ENCODE measurements at places on chromosomes 11 and 22.

GRCh38 chr11:78957476-78958245 lies 383.0 kb upstream of the NARS2 start:
- no peak for DNase-seq

DNA sequence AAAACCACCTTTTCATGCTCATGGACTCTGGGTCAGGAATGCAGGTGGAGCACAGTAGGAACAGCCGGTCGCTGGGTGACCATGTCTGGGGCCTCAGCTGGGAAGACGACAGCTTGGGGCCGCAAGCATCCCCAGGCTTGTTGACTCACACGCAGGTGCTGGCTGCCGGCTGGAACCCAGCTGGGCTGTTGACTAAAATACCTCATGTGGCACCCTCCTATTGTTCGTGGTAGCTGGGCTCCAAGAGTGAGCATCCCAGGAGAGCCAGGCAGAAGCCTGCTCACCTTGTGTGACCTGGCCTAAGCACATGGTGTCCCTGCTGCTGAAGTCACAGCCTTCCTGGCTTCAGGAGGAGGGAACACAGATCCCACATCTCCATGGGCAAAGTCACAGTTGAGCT lies 9.4 kb downstream of the DPP3 start:
- DNase-seq: no peak

DNA sequence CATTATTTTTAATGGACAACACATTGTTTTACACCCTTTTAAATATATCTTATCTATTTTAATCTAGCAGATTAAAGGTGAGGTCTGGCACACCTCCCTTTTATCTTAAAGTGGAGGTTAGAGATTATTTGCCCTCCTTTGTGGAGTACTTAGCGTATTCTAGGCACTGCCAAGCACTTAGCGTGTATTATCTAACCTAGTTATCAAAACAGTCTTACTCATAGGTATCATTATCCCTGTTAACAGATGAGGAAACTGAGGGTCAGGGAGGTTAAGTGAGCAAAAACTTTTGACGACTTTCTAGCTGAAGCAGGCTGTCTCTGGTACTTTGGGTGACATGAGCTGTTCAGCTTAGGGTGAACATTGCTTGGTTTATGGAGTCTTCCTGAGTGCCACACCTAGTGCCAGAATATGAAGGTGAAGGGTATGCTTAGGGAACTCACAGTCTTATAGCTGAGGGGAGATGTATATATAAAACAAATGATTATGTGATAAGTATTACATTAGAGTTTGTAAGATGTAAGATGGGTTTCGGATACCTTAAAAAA lies 55.0 kb downstream of the ZNRF3 start:
- DNase-seq: no peak

DNA sequence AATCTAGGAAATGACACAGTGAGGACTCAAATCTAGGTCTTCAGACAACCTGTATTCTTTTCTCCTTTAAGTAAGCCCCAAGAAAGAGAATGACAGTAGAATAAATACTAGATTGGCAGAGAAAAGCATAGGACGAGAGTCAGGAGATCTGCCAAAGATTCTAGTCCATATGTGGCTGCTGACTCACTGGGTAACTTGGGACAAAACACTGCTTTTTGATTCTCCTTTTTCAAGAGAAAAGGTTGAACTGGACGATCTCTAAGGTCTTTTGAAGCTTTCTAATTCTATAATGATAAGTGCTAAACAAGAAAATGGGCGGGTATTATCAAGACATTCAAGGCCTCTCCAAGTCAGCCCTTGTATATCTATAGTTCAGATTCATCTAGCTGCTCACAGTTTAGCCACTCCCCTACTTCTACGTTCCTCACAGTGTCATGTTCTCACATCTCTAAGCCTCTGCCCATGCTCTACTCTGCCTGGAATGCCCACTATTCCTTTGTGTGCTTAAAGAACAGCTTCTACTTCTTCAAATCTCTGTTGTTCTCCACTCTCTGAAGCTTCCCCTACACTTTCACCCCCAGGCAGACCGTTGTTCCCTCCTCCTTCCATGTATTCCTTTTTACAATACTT lies 53.0 kb downstream of the RELT start:
- no peak for DNase-seq

- no peak for DNase-seq
These were observed 378.8 kb downstream of the DYNC2H1 start for GRCh38 chr11:103488031-103488461.

DNA sequence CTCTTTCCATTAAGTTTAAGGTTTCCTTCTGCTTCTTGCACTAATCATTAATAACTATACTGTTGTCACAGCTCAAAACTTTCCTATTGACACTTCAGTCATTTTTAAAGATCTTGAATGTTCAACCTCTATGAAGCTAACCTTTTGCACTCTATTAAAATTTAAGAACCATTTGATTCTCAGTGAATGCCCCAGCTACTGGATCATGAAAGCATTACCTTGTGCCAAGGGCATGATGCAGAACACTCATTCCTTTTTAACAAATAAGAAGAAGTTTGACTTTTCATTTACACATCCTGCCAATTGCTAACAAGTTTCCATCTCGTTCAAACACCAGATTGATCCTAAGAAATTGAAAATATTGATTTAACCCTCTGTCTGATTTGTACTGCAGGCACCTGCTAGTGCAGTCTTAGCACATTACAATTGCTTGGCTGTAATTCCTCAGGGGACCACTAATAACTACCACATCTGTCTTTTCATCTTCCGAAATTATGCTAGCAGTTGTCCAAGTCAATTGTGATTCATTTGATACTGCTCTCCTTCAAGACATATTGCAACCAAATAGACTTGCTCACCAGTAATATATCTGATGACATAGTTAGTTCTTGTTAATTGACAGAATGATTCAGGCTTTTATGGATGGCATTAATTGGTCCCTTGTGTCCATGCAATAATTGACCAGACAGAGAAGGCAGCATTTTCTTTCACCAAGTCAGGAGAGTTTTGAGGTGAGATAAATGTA lies 158.4 kb downstream of the TEAD1 start:
- no peak for DNase-seq

- no peak for DNase-seq
These were observed 361.1 kb downstream of the ETS1 start for GRCh38 chr11:128226106-128226716.

GRCh38 chr11:211295-211694 lies 3.8 kb downstream of the RIC8A start:
- no peak for DNase-seq

- DNase-seq: no peak
These were observed at the start of gene MS4A7 for GRCh38 chr11:60378354-60378753. Gene MS4A7, plus strand, starts transcription at chr11:60378532. Its CDS starts 4,610 bp downstream, at chr11:60383142.

DNA sequence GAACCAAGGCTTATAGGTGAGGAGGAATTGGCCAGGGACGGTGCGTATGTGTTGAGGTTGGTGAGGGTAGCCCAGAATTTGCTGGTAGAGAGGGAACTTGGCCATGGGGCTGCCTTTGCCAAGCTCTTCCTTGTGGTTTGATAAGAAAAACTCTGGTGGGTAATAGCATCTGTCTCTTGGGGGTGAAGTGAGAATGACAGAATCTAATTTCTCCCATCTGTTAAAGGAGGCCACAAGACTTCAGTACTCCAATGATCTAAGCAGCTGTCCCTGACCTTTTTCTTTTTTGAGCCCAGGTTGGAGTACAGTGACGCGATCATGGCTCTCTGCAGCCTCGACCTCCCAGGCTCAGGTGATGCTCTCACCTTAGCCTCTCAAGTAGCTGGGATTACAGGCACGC lies 36.0 kb upstream of the PICK1 start:
- DNase-seq: no peak

DNA sequence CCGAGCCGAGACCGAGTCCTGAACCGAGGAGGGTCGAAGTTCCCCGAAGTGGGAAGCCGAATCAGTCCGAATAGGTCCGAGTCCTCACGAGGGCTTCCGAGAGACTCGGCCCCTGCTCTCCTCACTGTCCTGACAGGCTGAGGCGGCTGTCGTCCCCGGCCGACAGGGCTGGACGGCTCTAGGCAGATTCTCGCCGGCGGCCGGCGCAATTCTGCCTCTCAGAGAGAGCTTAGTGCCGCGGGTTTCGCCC lies 191 bp upstream of the DEAF1 start:
- no peak for DNase-seq

GRCh38 chr11:2734181-2735052 lies 34.6 kb upstream of the KCNQ1OT1 start:
- DNase-seq: no peak

GRCh38 chr22:37331856-37332536 lies 49.7 kb downstream of the CYTH4 start:
- no peak for DNase-seq

GRCh38 chr11:110026858-110027626 lies 66.2 kb upstream of the ZC3H12C start:
- no peak for DNase-seq

- no peak for DNase-seq
These were observed 117.8 kb upstream of the C11orf87 start for GRCh38 chr11:109304159-109304558.

DNA sequence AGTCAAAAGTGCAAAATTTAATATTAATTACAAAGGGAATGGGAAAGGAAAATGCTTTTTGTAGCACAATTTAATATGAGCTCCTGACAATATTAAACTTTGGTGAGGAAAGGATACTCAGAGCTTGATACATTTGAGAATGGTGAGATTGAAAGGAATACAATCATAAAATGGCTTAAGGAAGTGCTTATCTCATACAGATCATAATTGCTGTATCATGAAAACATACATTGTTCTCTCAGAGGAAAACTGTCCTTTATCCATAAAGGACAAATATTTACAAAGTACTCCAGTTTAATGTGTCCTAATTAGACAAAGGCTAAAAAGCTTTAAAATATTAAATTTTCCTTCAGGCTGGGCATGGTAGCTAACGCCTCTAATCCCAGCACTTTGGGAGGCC lies 260.4 kb downstream of the TMEM135 start:
- no peak for DNase-seq

GRCh38 chr11:95375451-95375850 lies 144.4 kb upstream of the SESN3 start:
- DNase-seq: no peak

GRCh38 chr11:36953976-36954375 lies 355.9 kb upstream of the RAG2 start:
- no peak for DNase-seq

DNA sequence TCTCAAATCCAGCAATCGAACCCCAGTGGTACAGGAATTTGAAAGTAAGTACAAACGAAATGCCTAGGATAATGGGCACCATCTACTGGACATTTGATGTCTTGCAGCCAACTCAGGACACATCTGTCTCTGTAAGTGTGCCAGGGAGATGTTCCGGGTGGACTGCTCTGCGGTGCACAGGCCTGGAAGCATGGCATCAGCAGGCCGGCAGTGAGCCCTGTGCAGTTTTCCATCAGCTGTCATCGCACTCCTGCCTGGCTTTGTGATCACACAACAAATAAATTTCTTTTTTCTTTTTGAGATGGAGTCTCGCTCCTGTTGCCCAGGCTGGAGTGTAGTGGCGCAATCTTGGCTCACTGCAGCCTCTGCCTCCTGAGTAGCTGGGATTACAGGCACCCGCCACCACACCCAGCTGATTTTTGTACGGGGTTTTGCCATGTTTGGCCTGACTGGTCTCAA lies 71.0 kb downstream of the JAM3 start:
- peak; percentile 72 for DNase-seq

DNA sequence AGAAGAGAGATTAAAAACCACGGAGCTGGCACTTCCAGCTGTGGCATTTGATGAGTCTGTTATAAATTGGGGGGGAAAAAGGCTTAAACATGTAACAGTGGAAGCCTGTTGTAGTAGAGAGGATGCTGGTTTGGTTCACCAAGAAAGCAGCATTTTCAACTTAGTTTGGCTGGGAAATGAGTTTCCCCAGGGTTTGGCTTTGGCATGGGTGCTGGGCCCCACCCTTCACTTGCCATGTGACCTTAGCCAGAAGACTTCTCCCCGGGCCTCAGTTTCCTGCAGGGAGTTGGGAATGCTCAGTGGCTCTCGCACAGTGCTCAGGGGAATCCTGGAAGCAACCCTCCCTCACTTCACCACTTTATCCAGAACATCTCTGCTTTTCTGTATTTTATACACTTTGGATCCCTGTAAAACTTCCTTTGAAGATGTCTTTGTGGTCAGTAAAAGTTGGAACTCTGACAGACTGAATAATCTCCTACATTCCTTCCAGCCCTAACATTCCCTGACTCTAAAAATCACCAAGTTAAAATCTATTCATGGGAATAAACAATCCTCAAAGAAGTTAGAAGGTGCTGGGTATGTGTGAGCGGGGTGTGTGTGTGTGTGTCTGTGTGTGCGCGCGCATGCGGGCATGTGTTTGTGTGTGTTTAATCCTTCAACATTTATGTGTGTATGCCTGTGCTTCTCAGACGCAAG lies 166.0 kb downstream of the TENM4 start:
- no peak for DNase-seq

- no peak for DNase-seq
These were observed 36.0 kb downstream of the COMMD9 start for GRCh38 chr11:36253238-36253637.

DNA sequence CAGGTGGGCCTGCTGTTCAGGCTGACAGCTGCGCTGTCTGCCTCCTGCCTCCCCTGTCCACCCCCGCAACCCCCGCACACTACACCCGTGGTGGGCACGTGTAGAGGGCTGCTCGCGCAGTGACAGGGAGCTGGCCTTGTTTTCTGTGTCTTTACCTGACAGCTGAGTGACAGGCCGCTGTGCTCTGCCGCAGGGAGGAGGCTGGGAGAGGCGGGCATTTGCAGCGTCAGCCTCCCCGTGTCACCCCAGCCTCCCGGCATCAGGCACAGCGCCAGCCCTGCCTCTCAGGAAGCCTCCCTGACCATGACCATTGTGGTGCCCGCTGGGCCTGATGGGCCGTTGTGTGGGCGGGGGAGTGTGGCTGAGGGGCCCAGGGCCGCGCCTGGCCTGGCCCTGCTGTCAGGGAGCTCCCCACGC lies 32.0 kb upstream of the RELT start:
- DNase-seq: no peak

GRCh38 chr11:103358251-103358650 lies 249.0 kb downstream of the DYNC2H1 start:
- no peak for DNase-seq

- DNase-seq: no peak
These were observed 1.1 kb downstream of the EED start for GRCh38 chr11:86245369-86246292.

DNA sequence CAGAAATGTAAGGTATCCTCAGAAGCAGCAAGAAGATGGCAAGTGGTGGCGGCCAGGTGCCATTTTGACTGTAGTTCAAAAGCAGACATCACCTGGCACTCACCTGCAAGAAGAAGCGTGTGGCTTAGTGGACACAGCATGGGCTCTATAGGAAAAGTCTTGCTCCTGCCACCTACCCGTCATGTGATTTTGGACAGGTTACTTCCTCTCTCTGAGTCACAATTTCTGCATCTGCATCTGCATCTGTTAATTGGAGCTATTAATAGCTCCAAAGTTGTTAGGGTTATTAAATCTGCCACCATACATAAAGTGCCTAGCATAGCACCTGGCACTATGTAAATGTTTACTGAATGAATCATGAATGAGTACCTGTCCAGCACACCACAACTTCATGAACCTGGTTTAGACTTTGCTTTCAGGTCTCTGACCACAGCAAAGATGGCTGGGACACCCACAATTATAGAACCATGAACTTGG lies 16.8 kb downstream of the RAB30 start:
- DNase-seq: no peak
